SHP77 treated with DMSO at 0.1 percent for 48 hours (cell line): ENCODE measurements at places on chromosomes 5 and 9.

GRCh38 chr9:120438836-120439546 is 141.0 kb downstream of the CDK5RAP2 start:
- DNase-seq = no peak

GRCh38 chr9:120913647-120914264 is 12.8 kb downstream of the TRAF1 start:
- DNase-seq = no peak

DNA sequence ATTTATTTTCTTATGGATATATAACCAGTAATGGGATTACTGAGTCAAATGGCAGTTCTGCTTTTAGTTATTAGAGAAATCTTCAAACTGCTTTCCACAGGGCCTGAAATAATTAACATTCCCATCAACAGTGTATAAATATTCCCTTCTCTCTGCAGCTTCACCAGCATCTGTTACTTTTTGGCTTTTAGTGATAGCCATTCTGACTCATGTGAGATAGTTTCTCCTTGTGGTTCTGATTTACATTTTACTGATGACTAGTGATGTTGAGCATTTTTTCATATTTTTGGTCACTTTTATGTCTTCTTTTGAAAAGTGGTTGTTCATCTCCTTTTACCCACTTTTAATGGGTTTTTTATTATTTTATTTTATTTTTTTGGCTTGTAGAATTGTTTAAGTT is 1290.3 kb upstream of the CDH9 start:
- no peak for DNase-seq

GRCh38 chr5:60026161-60026560 is 132.6 kb upstream of the PDE4D start:
- no peak for DNase-seq

- no peak for DNase-seq
Observed at GRCh38 chr9:77453825-77454647, 194.1 kb downstream of the GNA14 start.

DNA sequence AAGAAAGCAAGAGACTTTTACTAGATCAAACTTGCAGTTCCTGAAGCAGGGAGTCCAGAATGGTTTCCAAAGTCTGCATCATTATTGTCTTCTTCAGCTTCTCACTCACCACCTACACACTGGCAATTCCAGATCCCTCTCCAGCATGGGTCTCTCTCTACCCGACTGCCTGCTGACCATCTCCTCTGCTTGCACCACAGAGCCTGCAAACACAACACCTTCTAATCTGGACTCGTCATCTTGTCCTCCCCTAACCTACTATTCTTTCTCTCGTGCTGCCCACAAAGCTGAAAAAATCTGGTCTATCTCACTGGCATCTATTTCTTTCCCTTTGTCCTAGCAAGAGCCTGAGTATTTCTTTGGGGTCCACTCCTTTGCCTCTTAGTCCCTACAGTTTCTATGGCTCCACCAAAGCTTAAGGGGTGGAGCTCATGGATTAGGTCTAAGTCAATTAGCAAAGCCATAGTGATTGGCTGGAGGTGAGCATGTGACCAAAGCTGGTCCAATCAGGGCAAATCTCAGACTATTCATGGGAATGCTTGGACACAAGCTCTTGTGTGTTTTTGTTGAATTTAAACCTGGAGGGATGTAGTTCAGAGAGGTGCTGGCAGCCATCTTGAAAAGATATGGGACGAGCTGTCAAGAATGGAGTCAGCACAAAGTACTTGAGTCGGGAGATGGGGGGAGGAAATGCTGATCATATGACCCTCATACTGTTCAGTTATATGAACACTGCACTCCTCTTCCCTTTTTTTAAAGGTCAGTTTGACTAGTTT is 63.5 kb downstream of the GALNT12 start:
- DNase-seq = no peak

GRCh38 chr5:73306078-73306719 is 133.2 kb downstream of the TMEM174 start:
- no peak for DNase-seq

GRCh38 chr5:61732796-61733195 is 400.7 kb downstream of the ZSWIM6 start:
- no peak for DNase-seq

DNA sequence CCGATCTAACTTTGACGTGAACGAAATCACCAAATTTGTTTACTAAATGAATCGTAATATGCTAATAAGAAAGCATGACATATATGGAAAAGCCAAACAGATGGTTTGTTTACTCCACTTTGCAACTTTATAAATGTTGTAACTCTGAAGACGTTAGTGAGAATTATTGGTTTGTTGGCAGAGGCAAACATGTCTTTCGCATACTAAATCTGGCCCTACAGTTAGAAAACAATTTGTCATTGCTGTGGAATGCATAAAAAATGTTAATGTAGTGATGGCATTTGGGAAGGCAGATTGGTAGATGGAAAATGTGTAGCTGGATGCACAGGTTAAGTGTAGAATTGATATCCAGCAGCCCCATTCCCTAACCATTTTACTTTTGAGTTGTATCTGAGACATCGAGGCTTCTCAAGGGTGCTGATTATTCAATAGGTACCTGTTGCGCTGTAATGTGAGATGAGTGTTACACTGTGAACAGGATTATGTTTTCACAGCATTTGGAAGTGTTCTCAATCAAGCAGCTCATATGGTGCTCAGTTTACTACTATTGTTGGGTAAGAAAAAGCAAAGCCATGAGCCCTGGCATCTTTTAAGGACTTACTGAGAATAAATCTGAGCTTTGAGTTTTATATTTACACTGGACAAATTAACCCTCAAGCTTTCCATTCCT is 444.8 kb downstream of the BNC2 start:
- DNase-seq = no peak

GRCh38 chr5:174355208-174355612 is 309.7 kb downstream of the NSG2 start:
- DNase-seq = no peak

GRCh38 chr5:105782501-105782900 is 1888.2 kb downstream of the EFNA5 start:
- DNase-seq = no peak

DNA sequence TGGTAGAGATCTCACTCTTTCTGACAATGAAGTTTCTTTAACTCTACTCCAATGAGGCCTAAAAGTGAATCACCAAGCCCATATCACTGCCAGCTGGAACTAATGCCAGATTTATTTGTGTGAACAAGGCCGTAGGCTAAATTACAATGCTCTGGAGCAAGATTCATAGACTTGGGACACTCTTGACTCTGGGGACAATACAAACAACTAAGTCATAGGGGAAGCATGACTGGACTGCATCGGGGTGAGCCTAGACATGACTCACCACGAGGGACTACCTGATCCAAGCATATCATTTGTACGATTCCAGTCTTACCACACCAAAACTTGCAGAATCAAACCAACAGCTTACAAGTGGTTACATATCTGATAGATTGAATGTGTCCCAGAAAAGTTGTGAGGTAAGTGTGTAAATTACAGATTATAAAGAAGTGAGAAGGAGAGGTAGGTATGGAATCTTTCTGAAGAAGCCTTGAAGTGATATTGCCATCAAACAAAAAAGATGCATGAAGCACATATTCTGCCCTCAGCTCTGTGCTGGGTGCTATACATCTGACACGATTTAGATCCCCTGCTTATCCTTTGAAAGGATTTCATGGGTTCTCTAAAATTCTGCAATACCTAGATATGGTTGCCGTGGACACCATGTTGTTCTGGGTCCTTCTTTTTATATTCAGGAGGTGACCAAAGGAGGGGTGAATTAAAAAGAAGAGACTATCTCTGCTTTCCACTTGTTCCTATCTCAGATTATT is 199.3 kb upstream of the PDE4D start:
- DNase-seq = no peak

DNA sequence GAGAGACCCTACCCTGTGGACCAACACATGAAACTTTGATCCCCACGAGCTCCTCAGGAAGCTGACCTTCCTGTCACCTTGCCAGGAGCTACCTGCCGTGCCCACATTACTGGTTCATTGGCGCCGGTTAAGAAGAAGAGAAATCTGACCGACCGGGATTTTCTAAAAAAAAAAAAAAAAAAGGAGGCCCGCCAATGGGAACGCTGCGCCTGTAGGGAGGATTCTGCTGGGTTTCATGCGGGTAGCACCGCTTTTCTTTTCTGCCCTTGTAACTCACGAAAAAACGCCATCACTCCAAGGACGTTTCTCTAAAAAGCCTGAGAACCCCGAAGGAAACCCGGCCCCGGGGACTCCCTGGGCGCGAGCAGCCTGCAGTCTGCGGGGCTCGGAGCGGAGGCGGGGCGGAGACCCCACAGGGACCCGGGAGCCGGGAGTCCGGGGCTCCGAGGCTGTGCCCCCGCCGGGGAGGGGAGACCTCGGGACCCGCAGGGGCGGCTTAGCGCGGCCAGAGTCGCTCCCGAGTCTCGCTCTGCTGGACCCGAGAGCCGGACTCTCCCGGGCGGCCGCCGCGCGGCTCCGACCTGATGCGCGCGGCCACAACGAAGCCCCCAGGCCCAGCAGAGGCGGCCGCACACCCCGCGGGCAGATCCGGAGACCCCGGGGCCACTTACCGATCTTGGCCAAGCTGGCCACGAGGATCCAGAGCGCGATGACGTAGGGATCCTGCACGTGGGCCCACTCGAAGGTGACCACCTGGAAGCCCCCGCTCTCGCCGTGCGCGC is 617 bp downstream of the SLC9A3 start:
- DNase-seq = no peak

DNA sequence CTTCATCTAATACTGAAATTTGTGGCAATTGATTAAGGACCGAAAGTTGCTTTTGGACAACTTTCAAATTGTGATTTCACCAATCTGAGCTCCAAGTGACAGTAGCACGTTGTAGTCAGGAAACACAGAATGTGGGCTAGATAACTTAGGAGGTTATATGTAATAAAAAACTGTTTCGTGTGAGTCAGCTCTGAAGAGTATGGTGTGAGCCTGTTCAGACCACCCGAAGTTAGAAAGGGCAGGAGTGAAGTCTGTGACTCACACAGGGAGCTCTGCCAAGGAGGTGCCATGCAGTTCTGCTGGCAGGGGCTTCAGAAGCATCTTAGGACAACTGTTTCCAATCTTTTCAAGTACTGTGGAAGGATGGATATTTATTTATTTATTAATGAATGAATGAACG is 16.4 kb upstream of the ZBTB34 start:
- DNase-seq = no peak

DNA sequence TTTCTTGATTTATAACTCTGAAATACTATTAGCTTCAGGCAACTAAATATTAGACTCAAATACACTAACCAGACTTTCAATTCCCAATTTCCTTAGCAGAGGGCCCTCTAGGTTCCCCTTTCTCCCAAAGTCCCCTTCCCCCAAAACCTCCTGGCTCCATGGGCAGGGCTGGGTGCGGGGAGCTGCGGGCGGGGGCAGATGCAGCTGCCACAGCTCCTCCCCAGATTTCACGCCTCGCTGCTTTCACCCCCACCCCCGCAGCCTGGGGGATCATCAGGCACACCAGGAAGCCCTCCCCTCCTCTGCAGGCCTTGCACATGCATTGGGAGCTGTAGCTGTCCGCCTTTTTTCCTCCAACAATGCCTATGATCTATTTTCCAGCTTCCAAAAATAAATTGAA is 82.8 kb upstream of the SPATA31C2 start:
- no peak for DNase-seq

DNA sequence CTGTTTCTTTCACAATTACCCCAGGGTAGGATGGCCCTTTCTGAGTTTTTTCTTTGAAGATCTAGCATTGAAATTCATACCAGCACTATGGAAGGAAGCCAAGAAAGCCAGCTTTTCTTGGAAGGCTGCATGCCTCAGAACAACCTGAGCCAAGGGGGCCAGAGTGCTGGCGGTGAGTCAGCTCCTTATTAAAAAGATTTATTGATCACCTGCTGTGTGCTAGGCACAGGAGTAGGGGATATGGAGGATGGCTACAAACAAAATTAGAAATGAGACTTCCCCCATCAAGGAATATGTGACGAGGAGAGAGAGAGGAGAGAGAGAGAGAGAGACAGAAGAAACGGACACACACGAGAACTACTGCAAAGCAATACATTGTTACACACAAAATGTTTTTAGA is 184.6 kb upstream of the PUM3 start:
- no peak for DNase-seq

DNA sequence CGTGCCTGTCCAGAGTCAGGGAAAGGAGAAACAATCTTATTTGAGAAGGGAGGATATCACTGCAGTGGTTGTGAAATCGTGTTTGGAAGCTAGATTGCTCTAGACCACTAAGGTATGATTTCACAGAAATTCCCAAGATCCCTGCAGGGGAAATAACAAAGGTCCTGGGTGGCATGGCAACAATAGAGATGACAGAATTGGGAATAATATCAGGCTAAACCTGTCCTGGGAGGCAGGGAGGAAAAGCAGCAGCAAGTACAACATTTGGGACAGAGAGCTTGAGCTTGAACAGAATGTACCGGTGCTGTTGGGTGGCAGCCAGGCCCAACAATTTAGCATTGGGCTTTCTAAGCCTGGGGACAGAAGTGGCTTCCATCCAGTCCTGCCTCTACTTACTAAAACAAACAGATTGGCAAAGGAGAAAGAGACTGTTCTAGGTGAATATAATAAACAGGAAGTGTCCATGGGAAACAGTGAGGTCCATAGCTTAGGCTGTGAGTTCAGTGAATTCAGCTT is 17.0 kb upstream of the ARHGAP26 start:
- DNase-seq = no peak

DNA sequence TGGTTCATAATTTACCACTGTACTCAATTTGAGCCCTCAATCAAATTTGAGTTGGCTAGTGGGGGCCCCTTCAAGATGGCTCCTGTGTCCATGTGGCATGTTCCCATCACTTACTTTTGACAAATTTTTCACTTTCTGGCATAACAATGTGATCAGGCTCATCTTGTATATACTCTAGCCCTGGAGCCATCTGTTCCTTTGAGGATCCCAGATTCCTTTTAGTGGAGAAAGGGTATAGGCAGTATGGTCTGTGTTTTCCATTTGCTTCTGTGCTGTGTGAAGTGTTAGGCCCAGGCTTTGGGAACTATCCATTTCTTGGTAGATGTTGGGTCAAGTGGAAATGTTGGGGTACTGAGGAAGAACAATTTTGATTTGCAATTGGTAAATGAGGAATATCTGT is 45.7 kb downstream of the SH3GL2 start:
- DNase-seq = no peak

DNA sequence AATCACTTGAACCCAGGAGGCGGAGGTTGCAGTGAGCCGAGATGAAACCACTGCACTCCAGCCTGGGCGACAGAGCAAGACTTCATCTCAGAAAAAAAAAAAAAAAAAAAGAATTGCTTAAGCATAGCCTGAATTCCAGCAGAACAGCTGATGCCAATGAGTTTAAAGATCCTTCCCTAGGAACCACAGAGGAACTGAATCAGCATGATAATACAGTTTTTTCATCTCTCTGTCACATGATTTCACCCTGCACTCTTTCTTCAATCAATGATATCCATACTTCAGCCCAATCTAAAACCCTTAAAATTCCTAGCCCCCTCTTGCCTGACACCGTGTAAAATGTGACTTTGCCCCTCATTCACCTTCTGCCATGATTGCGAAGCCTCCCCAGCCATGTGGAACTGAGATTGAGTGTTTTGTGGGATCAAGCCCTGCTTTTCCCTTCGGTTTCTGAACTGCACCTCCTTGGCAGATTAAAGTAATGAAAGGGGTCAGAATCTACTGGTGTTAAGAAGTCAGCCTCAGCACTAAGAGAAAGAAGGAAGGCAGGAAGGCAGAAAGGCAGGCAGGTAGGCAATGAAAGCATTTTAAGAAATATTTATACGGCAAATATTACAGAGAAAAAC is 20.9 kb upstream of the DMXL1 start:
- no peak for DNase-seq
